ENCODE measurements at places on chromosomes 11 and 22.

- no peak for DNase-seq
Observed at GRCh38 chr11:124612567-124613246, 1.5 kb downstream of the PANX3 start.

DNA sequence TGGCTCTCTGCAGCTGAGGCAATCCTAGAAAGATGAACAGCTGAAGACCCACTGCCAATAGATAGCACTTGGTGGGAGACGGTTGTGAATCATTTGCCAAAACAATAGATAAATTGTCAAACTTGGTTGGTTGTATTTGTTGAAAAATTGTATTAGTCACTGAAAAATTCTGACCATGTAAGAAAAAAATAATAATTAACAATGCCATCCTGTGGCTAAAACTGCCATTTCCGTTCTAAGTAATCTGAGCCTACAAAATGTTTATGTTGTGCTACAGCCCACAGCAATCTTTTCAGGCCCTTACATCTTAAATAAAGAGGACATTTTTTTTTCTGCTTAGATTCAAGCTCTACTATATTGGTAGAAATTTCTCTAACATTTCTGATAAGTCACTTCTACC lies 103.2 kb upstream of the ANO3 start:
- DNase-seq: no peak

DNA sequence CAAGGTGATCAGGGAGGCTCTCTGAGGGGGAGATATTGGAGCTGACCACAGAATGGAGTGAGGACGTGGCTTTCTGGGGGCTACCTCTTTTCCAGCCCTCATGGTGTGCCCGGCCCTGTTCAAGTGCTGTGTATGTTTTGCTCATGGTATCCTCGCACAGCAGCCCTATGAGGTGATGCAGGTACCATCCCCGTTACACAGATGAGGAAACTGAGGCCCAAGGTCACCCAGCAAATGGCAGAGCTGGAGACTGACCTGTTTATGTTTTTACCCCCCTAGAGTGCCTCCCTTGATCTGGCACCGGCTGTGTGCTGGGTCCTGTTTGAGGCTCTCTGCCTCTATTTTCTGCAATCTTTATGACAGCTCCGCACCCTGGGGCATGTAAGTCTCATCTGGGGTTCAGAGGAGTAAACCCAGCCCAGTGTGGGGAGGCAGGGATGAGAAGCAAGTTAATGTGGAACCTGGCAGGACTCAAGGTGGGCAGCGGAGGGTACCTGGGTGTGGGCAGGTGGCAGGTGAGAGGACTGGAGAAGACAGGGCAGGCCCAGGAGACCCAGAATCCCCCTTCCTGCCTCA lies 20.8 kb downstream of the SGSM1 start:
- DNase-seq: no peak

GRCh38 chr11:57650739-57651090 lies 1.0 kb upstream of the YPEL4 start:
- no peak for DNase-seq

DNA sequence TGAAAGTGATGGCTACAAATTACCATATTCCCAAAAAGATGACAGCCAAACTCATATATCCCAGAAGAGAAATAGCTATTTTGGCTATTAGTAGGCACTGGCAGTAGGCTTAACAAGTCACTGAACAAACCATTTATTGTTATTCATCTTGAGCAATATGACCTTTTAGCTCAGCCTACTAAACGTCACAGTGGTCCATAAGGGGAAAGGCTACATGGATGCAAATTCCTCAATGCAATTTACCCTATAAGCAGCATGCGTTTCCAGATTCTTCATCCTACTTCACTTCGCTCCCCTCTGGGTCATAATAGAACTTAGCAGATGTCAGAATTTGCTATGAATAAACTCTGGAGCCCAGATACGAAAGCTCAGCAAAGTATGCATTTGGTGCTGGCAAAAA lies 114.0 kb downstream of the SIK3 start:
- no peak for DNase-seq

- no peak for DNase-seq
Observed at GRCh38 chr11:9601876-9602199, 28.4 kb downstream of the WEE1 start.

DNA sequence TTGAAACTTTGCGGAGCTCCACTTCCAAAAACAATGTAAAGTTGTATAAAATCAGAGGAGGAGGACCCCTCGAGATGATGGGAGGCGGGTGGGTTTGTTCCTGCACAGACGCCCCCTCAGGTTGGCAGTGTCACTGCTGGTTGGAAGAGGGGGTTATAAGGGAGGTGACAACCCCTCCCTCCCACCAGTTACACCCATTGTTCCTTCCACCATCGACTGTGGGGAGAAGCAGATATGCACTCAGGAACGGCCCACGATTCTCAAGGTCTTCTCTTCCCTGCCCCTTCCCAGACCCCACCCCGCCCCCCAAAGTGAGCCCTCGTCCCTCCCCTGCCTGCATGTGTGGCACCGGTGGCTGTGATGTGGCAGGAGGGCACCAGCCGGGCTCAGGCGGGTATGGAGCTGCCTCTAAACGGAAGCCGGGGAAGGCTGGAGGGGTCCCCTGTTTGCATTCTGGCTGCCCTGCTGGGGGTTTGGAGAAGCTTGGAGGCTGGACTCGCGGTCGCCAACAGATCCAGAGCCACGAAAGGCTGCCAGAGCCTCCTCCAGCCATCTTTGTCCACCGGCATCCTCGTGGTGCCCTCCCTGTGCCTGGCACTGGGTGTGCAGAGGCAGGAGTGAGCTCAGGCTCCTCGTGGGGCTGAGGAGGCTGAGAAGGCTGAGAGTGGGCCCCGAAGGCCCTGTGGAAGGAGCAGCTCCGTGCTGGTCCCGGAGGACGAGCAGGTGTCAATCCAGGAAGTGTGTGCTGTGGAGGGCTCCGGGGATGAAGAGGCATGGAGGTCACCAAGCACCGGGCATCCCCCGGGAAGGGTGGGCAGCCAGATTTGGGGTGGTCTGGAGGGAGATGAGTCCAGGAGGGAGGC lies 778 bp downstream of the KDELR3 start:
- no peak for DNase-seq

DNA sequence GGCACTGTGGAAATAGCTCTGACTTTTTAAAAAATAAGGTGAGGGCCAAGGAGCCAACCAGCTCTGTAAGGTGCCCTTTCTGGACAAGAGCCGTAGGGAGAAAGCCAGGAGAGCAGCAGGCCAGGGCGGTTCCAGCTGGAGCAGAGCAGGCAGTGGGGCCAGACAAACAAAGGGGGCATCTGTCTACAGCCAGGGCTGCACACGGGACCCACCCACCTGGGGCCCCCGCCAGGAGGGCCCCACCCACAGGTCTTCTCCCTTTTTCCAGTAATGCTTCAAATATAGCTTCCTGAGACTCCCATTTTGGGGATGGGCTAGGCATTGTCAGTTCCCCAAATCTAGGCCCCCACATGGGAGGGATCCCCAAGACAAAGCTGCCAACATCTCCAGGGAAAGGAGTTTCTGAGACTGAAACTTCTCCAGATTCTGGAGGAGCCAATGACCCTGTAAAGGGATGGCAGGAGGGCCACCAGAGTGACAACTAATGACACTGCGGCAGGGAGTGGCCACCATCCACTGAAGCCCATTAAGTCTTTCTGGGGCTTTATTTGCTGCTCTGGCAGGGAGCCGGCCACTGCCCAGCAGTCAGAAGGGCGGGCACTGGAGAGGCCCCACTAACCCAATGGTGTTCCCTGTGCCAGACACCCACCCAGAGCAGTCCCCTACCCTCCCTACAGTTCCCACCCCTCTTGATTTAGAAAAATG lies 1.9 kb downstream of the ZFTA start:
- no peak for DNase-seq

DNA sequence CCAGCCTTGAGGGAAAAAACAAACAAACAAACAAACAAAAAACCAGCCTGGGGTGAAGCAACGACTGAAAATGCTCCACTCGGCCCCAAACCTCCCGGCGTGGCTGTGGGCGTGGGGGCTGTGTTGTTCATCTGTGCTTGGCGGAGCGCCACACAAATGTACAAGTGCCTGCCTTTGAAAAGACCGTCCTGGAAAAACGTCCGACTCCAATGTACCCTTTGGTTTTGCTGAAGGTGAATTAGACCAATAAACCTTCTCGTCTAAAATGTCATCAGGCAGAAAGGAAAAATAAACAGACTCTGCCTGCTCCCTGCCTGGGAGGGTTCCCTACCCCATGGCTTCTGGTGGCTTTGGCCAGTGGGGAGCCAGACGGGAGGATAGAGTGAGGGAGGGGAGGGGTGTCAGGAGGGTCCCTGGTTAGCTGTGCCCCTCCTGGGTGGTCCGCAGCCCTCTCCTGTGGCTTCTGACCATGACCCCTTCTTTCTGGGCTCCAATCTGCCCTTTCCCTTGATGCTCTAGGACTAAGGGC lies 93.9 kb downstream of the TRMU start:
- no peak for DNase-seq

DNA sequence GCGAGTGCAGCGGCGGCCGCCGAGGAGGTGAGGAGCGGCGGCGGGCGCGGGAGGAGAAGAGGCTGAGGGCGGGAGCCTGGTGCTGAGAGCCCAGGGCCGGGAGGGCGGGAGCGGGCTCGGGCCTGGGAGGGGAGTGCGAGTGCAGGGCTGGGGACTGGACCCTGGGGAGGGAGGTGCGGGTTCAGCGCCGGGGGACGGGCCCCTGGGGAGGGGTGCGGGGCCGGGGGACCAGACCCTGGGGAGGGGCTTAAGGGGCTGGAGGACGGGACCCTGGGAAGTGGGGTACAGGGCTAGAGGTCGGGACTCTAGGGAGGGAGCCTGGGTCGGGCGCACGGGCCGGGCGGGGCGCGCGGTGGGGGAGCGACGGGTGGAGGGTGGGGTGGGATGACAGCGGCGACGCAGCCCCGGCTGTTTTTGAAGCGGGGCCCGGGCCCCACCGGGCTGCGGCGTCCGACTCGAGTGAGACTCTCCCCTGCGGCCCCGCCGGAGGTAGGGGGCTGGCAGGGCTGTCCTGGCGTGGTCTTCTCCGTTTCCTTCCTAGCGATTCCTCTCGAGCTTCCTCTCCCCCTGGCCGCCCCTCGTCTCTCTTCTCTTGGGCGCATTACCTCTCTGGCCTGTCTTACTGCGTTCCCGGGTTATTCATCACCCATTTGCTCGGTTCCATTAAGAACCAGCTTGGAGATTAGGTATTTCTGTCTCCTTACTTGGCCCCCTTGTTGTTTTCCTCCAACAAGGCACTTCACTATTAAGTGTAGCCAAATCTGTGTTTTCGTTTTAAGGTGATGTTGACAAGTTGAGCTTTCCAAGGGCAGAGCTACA lies 754 bp downstream of the NUP50 start:
- DNase-seq: no peak

GRCh38 chr11:11808992-11809615 lies 32.7 kb upstream of the USP47 start:
- DNase-seq: no peak

- no peak for DNase-seq
Observed at GRCh38 chr11:118144301-118145268, 8.0 kb downstream of the SCN4B start.

DNA sequence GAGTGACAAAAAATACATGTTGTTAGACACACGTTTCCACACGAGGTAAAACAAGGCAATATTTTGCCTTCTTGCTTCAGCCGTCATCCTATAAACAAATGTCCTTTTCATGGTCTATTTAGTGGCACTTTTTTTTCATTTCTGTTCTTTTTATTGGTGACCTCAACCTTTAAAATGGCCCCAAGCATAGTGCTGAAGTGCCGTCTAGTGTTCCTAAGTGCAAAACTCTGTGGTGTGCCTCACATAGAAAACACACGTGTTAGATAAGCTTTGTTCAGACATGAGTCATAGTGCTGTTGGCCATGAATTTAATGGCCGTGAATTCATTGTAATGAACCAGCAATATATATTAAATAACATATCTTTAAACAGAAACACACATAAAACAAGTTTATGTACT lies 15.6 kb downstream of the OVCH2 start:
- DNase-seq: no peak

DNA sequence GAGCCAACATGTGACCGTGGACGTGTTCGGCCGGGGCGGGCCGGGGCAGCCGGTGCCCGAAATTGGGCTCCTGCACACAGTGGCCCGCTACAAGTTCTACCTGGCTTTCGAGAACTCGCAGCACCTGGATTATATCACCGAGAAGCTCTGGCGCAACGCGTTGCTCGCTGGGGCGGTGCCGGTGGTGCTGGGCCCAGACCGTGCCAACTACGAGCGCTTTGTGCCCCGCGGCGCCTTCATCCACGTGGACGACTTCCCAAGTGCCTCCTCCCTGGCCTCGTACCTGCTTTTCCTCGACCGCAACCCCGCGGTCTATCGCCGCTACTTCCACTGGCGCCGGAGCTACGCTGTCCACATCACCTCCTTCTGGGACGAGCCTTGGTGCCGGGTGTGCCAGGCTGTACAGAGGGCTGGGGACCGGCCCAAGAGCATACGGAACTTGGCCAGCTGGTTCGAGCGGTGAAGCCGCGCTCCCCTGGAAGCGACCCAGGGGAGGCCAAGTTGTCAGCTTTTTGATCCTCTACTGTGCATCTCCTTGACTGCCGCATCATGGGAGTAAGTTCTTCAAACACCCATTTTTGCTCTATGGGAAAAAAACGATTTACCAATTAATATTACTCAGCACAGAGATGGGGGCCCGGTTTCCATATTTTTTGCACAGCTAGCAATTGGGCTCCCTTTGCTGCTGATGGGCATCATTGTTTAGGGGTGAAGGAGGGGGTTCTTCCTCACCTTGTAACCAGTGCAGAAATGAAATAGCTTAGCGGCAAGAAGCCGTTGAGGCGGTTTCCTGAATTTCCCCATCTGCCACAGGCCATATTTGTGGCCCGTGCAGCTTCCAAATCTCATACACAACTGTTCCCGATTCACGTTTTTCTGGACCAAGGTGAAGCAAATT lies 1.8 kb downstream of the FUT4 start:
- no peak for DNase-seq

- no peak for DNase-seq
Observed at GRCh38 chr11:123546515-123546914, 107.9 kb downstream of the SCN3B start.

GRCh38 chr11:110529043-110529442 lies 99.3 kb downstream of the FDX1 start:
- no peak for DNase-seq

DNA sequence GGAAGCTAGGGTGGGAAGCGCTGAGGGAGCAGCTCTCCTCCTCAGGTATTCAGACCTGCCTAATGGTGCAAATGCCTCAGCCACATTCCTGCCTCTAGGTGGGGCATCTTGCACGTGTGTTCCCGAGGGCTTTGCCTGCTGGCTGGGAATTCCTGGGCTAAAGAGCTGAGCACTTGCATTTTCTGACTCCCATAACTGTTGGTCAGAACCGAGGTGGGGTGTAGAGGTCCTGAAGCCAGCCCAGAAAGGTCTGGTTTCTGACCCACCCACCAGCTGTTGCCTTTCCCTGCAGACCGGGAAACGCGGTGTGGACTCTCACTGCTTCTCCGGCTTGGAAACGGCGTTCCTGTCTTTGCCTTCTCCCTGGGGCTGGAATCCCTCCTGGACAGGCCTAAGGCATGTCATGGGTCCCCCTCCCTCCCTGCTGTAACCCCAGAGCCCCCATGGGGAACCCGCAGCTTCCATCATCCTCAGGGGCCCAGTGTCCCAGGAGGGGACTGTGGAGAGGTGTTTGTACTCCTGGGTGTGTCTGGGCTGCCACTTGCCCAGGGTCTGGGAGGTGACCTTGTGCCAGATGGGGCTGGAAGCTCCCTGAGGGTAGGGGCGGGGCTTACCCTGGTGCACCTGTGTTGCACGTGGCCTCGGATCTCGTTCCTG lies 24.0 kb upstream of the SMIM38 start:
- no peak for DNase-seq

Measured in stimulated activated CD4-positive, alpha-beta T cell treated with anti-CD3 and anti-CD28 coated beads, Interleukin-2, amount 100 ng/mL, for 4 hours (primary cell).